Stimulated activated CD4-positive, alpha-beta T cell treated with anti-CD3 and anti-CD28 coated beads, Interleukin-15, amount 100 ng/mL, for 24 hours (primary cell): ENCODE measurements at places on chromosomes 13 and 19.

- no peak for DNase-seq
Measured at GRCh38 chr13:30824651-30825050, 81.4 kb upstream of the MEDAG start.

DNA sequence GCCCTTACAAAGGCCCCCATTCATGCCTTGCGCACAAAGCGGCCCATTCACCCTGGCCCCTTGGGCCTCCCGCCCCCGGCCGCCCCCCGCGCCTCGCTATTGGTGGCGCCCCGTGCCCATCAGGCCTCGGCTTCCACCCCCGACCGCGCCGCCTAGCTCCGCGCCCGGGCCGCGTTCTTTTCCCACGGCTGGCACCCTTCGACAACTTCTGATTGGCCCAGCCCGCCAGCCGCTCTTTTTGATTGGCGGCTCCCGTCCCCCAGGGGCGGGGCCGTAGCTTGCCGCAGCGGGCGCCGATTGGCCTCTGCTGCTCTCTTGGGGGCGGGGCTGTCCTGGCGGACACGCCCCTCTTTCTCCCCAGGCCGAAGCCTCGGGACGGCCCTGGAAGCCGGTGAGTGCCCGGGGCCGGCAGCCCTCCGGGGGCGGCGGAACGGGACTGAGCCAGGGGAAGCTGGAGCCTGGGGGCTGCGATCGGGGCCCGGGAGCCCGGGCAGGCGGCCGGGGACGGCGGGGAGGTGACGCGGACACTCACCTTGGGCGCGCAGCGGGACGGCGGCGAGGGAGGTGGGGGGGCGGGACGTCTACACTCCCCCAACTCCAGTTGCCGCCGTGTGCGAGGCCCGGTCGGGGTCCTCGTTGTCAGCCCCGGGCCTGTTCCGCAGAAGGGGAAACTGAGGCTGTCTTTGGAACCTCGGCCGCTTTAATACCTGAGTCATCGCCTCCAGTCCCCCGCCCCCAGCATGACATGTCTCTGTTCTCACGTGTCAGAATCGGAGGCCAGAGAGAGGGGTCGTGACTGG lies at the start of gene MYH14:
Gene MYH14 (plus strand): TSS at position 342 of the 800 bp plus-strand sequence. CDS start 6,744 bp downstream, outside the sequence.
- peak; percentile 55 for DNase-seq

- DNase-seq: no peak
Measured at GRCh38 chr19:16544473-16545231, 2.4 kb upstream of the CHERP start.

DNA sequence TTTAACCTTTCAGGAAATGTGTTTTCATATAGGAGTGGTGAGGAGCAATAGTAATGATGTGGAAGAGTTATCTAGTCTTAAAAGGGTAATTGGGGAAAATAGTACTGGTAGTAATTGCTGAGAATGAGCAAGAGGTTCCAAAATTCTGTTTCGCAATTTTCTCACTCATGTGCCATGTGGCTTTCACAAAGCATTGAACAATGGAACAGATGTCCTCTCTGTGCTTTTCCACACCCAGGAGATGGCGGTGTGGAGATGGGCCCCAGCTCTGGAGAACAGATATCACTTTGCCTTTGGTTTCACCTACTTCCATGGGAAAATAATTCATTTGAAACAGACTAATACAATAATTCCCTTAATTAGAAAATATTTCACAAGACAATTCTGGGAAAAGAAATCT lies 170.0 kb upstream of the SLC10A2 start:
- no peak for DNase-seq

- DNase-seq: no peak
Measured at GRCh38 chr13:92418818-92419412, 807.7 kb upstream of the GPC6 start.

DNA sequence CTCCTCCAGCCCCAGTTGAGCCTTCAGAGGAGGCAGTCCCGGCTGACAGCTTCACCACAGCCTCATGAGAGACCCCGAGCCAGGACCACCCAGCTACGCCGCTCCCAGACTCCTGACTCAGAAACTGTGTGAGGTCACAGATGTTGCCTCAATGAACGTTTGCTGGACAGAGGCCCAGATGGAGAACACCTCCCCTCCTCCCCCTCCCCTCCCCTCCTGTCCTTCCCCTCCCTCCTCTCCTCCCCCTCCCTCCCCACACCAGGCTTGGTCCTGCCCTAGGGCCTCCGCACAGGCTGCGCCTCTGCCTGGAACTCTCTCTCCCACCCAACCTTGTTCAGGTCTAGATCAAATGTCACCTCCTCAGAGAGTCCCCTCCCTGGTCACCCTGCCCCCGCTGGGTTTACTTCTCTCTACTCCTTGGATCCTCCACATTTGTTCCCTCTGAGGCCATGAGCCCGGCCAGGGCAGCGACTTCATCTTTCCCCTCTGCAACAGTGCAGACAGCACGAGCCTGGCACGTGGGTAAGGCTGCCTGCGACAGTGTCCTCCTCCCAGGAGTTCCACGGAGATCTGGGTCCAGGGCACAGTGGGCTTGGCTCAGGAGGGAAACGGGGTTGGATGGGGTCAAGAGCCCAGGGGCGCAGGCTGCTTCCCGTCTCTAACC lies 17.4 kb downstream of the PIP5K1C start:
- no peak for DNase-seq

- no peak for DNase-seq
Measured at GRCh38 chr13:94236132-94236531, 243.3 kb downstream of the DCT start.

DNA sequence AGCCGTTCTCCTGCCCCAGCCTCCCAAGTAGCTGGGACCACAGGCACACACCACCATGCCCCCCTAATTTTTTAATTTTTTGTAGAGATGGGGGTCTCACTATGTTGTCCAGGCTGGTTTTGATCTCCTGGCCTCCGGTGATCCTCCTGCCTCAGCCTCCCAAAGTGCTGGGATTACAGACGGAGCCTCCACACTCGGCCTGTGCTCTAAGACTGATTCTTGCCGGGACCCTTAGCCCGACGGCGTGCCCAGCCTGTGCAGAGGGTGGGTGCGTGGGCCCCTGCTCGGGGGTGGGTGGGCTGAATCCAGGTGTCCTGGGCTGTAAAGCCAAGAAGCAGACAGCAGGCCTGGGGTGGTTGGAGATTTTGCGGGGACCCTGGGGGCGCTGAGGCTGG lies 64.3 kb downstream of the GADD45B start:
- no peak for DNase-seq

GRCh38 chr13:61873717-61874116 lies 458.1 kb upstream of the PCDH20 start:
- DNase-seq: no peak

DNA sequence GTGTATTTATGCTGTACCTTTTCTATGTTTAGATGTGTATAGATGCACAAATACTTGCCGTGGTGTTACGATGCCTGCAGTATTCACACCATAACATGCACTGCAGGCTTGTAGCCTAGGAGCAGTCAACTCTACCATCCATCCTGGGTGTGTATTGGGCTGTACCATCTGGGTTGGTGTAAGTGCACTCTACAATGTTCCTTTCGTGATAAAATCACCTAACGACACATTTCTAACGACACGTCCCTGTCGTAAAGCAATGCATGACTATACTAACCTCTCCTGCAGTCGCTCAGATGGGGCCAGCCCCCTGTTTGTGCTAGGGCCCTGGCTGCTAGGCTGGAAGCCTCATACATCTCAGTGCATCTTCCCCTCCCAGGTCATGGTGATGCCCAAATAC lies 18.4 kb downstream of the CD177 start:
- no peak for DNase-seq

DNA sequence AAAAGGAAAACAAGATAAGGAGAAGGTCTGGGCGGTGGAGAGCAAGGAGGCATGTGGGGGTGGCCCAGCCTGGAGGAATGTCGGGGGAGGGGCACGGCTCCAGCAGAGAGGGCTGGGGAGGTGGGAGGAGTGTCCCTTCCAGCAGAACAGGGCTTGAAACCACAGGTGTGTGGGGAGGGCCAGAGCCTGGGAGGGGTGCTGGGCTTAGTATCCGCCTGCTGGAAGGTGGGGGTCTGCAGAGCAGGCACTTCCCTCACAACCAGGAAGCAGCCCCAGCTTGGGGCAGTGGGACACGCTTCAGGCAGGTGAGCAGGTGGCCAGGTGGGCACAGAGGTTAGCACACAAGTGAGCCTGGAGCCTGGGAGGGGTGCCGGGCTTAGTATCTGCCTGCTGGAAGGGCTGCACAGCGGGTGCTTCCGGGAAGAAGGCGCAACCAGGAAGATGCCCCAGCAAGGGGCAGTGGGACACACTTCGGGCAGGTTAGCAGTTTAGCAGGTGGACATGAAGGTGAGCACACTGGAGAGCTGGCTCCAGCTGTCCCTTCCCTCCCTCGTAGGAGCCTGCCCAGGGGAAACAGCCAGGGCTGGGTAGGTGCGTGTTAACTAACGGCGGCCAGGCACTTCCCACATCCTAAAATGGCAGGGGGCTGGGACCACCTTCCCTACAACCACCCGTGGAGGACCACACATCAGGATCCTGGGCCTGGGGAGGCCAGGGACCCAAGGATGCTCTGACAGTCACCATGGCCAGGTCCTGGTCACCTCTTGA lies 3.0 kb downstream of the GAS6 start:
- DNase-seq: no peak
